ENCODE measurements at places on chromosomes 11 and 22. TPM values are rescaled to one million over a fixed set of nuclear protein-coding genes. Genes with fewer than 3 reads are reported as not detected.

CHADL gene
- total RNA-seq, result not detected

PDE2A gene
- 100 TPM for total RNA-seq

RNF121 gene
- 51.2 TPM for total RNA-seq

KCNK7 gene
- not detected for total RNA-seq

OR51E2 gene
- total RNA-seq, result 0.29 TPM

SCO2 gene
- not detected for total RNA-seq

SCUBE1 gene
- 0.26 TPM for total RNA-seq

DNA sequence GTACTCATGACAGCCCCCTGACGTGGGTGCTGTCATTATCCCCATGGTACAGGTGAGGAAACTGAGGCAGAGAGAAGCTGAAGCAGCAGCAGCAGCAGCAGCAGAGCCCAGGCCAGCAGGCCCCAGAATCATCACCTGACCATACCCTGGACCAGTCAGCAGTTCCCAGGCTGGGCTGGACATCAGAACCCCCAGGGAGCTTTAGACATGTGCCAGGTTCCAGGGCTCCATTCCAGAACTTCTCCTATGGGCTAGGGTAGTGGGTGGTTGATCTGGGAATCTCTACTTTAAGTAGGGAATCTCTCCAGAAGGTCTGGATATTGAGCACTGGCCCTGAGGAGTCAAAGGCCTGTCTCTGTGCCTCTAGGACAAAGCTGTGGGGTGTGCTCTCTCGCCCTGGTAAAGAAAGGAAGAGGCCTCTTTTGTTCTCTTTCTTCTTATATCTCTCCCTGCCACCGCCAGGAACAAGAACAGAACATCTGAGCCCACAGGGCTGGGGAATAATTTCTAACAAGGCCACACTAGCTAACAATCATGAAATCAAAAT, 26.6 kb downstream of the MAFF start:
- peak overlapping the region; percentile 81 for H3K27ac ChIP-seq
- H3K4me3 ChIP-seq, result no peak overlapping the region
- H3K27me3 ChIP-seq, result no peaks in the 10 kb centered on the region
- DNase-seq, result no peak

- no peaks in the 10 kb centered on the region for H3K27me3 ChIP-seq
- H3K4me1 ChIP-seq, result peaks cover 24% of the 10 kb centered on the region
- H3K36me3 ChIP-seq, result no peaks in the 10 kb centered on the region
- H3K4me3 ChIP-seq, result no peak overlapping the region
Observed at GRCh38 chr11:86515297-86516094, 140.8 kb downstream of the CCDC81 start.

Data from uterus (tissue), 4 donors.